ENCODE measurements at places on chromosomes 5 and 9. TPM values are rescaled to one million over a fixed set of nuclear protein-coding genes. Genes with fewer than 3 reads are reported as not detected.

The STC2 gene
- total RNA-seq: 13.7 TPM

The TSSK1B gene
- not detected for total RNA-seq

GRCh38 chr5:154196955-154197652 lies 6.6 kb downstream of the GALNT10 start:
- DNase-seq: no peak

- DNase-seq: no peak
Observed at GRCh38 chr5:175489693-175490443, 11.5 kb downstream of the SFXN1 start.

- no peak for DNase-seq
Observed at GRCh38 chr5:134637116-134637721, 4.6 kb upstream of the SAR1B start.

GRCh38 chr9:38205279-38205678 lies 136.3 kb upstream of the SHB start:
- DNase-seq: no peak

DNA sequence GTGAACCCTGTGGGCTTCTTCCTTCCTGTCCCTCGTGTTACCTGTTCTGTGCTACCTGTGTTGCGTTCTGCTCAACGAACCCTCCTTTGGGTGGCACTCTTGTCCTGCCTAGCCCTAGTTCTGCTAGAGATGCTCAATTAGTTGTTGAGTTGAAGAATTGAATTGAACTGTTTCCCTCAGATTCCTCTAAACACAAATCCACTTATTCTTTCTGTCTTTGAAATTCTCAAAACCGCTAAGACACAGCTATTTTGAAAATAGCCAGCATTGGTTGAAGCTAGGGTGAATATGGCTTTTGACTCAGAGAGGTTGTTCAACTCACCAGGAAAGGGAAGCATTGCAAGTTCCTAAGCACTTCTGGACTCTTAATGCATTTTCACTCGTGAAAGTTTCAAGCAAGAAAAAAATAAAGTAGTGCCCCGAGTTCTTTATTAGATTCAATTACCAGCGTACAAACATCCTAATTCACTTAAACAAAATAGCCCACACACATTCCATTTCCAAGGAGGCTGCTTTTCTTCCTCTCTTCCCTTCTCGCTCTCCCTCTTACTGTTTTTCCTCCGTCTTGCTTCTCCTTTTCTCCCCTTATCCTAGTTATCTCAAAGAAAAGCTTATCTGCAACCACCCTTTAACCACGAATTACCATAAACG lies 642 bp upstream of the ITGA1 start:
- peak; percentile 48 for DNase-seq

DNA sequence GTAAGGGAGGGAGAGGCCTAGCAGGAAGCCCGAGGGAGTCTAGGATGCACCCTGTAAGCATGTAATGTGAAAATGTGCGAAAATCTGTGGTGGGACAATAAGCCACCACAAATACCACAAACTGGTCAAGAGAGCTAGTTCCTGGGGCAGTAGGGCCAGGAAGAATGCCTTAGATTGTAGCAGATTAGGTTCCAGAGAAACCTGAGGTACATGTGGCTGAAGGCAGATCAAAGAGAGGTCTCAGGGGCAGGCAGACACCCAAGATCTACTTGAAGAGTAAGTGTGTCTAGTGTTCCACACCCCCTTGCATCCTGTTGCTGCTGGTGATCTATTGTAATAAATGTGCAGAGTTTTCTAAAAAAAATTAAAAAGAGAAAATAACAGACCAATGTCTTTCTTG lies 1677.3 kb upstream of the CDH6 start:
- no peak for DNase-seq

The IFNA1 gene
- not detected for total RNA-seq

- no peak for DNase-seq
Observed at GRCh38 chr9:123727332-123727731, 202.6 kb downstream of the DENND1A start.

GRCh38 chr9:127812936-127813675 lies 10.4 kb downstream of the FPGS start:
- DNase-seq: no peak

The PTGS1 gene
- not detected for total RNA-seq

DNA sequence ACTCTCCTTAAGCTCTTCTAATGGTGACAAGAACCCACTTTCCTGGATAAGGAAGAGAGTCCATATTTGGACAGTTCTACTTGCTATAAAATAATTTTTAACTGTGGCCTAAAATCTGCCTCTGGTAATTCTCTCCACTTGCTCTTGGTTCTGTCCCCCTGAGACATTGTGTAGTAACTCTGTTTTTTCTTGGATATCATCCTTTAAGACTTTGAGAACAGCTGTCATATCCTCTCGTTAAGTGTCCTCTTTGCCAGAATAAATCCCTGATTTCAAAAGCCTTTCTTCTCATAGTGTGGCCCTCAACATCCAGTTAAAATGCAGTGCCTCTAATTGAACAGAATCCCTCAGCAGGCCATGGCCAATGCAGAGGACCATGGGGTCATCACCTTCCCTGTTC lies 101.5 kb downstream of the ARHGEF28 start:
- no peak for DNase-seq

The ARL14EPL gene
- not detected for total RNA-seq

The THBS4 gene
- 2.2 TPM for total RNA-seq

DNA sequence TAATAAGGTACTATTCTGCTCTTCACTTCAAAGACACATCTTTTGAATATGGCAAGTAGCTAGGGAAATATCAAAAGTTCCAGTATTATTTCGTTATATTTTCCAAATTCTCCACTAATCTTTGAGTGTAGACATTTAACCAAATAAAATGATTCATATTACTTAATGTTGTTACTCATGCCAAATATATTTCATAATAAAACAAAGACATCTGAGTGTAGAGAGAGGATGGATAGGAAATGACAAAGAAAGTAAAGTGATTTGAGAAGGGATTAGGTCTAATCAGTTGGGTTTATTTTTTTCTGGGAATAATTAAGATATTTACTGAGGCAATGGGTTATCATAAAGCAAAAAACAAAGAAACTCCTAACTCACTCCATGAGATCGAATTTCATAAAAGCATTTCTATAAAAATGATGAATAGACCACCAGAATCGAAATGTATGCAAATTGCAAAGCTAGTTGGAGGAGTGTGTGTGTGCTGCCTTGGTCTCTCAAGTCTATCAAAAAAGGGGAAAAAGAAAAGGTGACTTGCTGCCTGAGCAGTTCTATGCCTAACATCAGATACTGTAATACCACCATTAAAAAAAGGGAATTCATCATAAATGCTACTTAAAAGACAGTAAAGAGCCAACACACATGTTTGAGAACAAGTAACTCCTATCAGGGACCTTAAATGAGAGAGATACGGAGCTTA lies 255.5 kb downstream of the PDE4D start:
- DNase-seq: no peak

The FCN1 gene
- not detected for total RNA-seq

GRCh38 chr5:167664222-167664804 lies 627.1 kb upstream of the WWC1 start:
- DNase-seq: no peak

DNA sequence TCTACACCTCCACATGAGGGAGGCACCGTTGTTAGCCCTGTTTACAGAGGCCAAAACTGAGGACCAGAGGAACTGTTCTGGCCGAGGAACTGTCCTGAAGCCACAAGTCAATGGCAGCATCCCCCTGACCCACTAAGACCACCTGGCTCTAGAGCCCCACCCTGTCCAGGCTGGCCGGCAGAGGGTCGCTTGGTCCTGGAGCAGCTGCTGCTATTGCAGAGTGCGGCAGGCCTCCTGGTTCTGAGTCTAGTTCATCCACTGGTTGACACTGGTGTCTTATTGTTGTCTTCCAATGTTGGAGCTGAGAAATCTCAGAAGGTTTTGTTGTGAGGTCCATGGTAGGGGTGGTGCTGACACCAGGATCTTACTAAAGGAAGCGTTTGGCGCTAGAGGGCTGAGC lies 26.6 kb upstream of the ANGPTL2 start:
- no peak for DNase-seq

GRCh38 chr5:106964132-106964531 lies 706.6 kb downstream of the EFNA5 start:
- no peak for DNase-seq

- no peak for DNase-seq
Observed at GRCh38 chr9:117682955-117683710, 21.1 kb upstream of the TLR4 start.

GRCh38 chr5:67607958-67608357 lies 411.4 kb upstream of the CD180 start:
- DNase-seq: no peak

The CCDC183 gene
- total RNA-seq: 0.36 TPM

The INSL6 gene
- not detected for total RNA-seq

DNA sequence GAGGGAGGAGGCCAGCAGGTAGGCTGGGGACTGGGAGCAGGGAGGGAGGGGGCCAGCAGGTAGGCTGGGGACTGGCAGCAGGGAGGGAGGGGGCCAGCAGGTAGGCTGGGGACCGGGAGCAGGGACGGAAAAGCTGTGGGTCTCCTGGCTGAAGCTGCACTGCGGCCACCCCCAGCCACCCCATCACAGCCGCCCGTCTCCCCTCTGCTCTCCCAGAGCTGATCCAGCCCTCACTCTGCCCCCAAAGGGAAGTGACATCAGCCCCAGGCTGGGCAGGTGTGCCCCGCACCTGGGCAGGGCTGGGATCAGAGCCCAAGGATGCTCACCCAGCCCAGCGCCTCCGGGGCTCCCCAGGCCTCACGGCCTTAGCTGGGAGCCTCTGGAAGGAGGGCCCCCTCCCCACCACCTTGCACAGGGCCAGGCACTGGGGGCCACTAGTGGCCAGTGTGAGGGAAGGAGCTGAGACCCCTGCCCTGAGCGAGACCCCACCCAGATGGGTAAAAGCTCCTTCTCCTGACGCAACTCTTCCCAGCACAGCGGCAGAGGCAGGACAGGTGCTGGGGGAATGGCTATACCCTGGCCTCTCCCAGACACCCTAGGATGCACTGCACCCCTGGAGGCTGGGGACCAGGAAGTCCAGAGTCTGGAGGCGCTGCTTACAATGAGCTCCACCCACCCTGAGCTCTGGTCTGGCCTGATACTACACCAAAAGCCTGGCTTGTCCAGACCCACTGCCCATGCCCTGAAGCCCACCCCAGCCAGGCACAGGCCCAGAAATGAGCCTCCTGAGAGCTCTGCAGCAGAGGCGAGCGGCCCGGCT lies 11.6 kb downstream of the AGPAT2 start:
- DNase-seq: no peak

- DNase-seq: no peak
Observed at GRCh38 chr5:31470608-31471007, 61.3 kb downstream of the DROSHA start.

- peak; percentile 45 for DNase-seq
Observed at GRCh38 chr5:136769900-136770684, 404.7 kb upstream of the TRPC7 start.

- DNase-seq: peak; percentile 41
Observed at GRCh38 chr9:92669527-92669889, 423 bp downstream of the IPPK start.

The PCA3 gene
- not detected for total RNA-seq

- DNase-seq: no peak
Observed at GRCh38 chr9:21906213-21906612, 88.0 kb downstream of the CDKN2A start.

The RMRP gene
- 10,694 TPM for total RNA-seq

DNA sequence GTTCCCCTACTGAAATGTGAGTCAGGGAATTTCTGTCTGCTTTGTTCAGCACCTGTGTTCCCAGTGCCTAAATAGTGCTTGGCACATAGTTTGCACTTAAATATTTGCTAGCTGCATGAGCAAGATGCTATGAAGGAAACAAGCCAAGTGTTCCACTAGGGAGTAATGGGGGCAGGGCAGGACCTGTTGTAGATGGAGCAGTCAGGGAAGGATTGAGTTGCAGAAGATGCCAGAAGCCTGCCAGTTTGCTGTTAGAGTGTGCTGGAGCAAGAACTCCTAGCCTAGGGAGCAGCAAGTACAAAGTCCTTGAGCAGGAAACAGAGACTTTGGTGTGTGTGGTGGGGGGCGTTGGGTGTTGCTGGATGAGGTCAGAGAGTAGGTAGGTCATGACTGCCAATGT lies 87.5 kb downstream of the DAB2IP start:
- no peak for DNase-seq

- peak; percentile 82 for DNase-seq
Observed at GRCh38 chr5:136037001-136037705, 8.4 kb downstream of the TGFBI start.

DNA sequence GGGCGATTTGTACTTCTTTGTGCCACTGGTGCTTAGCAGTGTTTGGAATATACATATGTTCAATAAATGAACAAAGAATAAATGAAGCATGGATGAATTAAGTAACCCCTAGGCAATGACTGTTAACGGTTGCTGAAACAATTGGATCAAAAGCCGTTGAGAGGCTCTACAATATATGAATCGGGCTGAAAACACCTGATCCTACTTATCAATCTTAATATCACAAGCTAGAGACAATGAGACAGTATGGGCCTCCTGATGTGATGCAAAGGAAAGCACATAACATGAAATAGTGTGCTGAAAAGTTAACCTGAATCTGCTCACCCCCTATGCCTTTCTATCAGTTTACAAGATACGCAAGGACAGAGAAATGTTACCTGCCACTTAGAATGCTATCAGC lies 410.3 kb upstream of the RGMB start:
- DNase-seq: no peak

- no peak for DNase-seq
Observed at GRCh38 chr5:2001300-2001699, 118.6 kb upstream of the IRX4 start.

DNA sequence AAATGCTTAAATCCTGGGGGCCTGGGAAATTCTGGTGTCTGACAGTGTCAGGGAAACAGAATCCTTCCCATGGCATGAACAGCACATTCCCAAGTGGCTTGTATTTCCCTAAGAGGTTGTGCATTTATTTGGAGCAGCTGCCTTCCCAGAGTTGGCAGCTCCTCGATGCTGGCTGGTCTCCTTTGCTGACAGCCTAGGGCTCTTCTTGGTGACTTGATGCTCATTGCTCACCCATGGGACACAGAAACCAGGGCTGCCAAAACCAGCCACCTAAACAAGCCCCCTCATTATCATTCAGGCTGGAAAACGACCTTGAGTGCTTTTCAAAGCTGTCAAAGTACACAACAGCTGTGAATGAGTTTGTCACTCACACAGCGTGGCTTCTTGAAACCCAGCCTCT lies 24.2 kb downstream of the ENHO start:
- DNase-seq: no peak

GRCh38 chr9:92745881-92746280 lies 18.8 kb downstream of the BICD2 start:
- DNase-seq: no peak

- DNase-seq: no peak
Observed at GRCh38 chr9:133155156-133155555, 8.6 kb downstream of the GBGT1 start.

The ITK gene
- 240 TPM for total RNA-seq
